A549 treated with RU486 at 1 μM for 4 hours (cell line): ENCODE measurements at places on chromosomes 6 and 20. TPM values are rescaled to one million over a fixed set of nuclear protein-coding genes. Genes with fewer than 3 reads are reported as not detected.

PRR18 gene
- total RNA-seq: 0.16 to 0.27 TPM (median 0.23 TPM) in 4 of 5 replicates, not detected in the other

GSTA2 gene
- not detected in 5 replicates for total RNA-seq

PCK1 gene
- 0.05 to 0.13 TPM in 2 of 5 replicates, not detected in the others for total RNA-seq

RNF5 gene
- total RNA-seq: 33.1 to 49.3 TPM (median 47.7 TPM) in 5 replicates

WFDC10B gene
- total RNA-seq: not detected in 5 replicates

SGK2 gene
- 10.2 to 11.0 TPM (median 10.6 TPM) in 5 replicates for total RNA-seq

VSX1 gene
- total RNA-seq: 0.74 to 1.6 TPM (median 1.1 TPM) in 5 replicates

CNPY3 gene
- 36.6 to 45.7 TPM (median 42.7 TPM) in 5 replicates for total RNA-seq

HLA-DRB1 gene
- not detected in 5 replicates for total RNA-seq

PAK5 gene
- not detected in 5 replicates for total RNA-seq

SEMG1 gene
- total RNA-seq: not detected in 5 replicates

TP53TG5 gene
- not detected in 5 replicates for total RNA-seq

PLAGL1 gene
- 6.6 to 10.4 TPM (median 7.6 TPM) in 5 replicates for total RNA-seq

MYL9 gene
- total RNA-seq: 14.8 to 28.9 TPM (median 19.9 TPM) in 5 replicates

OR2B6 gene
- total RNA-seq: 0.20 to 0.21 TPM in 2 of 5 replicates, not detected in the others

HLA-DRB5 gene
- not detected in 5 replicates for total RNA-seq

LIME1 gene
- 3.3 to 10.2 TPM (median 8.5 TPM) in 5 replicates for total RNA-seq

E2F1 gene
- total RNA-seq: 21.9 to 33.6 TPM (median 32.9 TPM) in 5 replicates

PNPLA1 gene
- not detected in 5 replicates for total RNA-seq

ANKRD60 gene
- not detected in 5 replicates for total RNA-seq

HLA-DRA gene
- not detected in 5 replicates for total RNA-seq

PTCHD4 gene
- total RNA-seq: 0.03 to 0.15 TPM (median 0.08 TPM) in 4 of 5 replicates, not detected in the other

GNL1 gene
- total RNA-seq: 28.9 to 34.7 TPM (median 33.7 TPM) in 5 replicates

WFDC12 gene
- not detected in 5 replicates for total RNA-seq

RNF8 gene
- total RNA-seq: 20.9 to 24.5 TPM (median 23.8 TPM) in 5 replicates

GSTA1 gene
- total RNA-seq: 0.26 TPM in 1 of 5 replicates, not detected in the others
